Mammary microvascular endothelial cell (primary cell): ENCODE measurements at places on chromosomes 2 and 18. TPM values are rescaled to one million over a fixed set of nuclear protein-coding genes. Genes with fewer than 3 reads are reported as not detected.

MSTN gene
- total RNA-seq: 0.05 TPM in 1 of 2 replicates, not detected in the other

NEDD4L gene
- 67.0 and 77.1 TPM in 2 replicates for total RNA-seq

TMEM169 gene
- not detected in 2 replicates for total RNA-seq

MC2R gene
- not detected in 2 replicates for total RNA-seq

GPR45 gene
- total RNA-seq: not detected in 2 replicates

HNMT gene
- 1.4 and 5.5 TPM in 2 replicates for total RNA-seq

ANKRD23 gene
- total RNA-seq: 0.20 TPM in 1 of 2 replicates, not detected in the other

HAAO gene
- not detected in 2 replicates for total RNA-seq

POLR1B gene
- total RNA-seq: 13.2 and 13.7 TPM in 2 replicates

FKBP1B gene
- 15.6 and 21.6 TPM in 2 replicates for total RNA-seq

GNLY gene
- total RNA-seq: not detected in 2 replicates

EHD3 gene
- 4.4 and 5.4 TPM in 2 replicates for total RNA-seq

CNRIP1 gene
- total RNA-seq: 69.2 and 78.7 TPM in 2 replicates

RND3 gene
- 56.6 TPM in 2 replicates for total RNA-seq

PSMA8 gene
- total RNA-seq: not detected in 2 replicates

ATP6V1C2 gene
- total RNA-seq: 0.13 TPM in 1 of 2 replicates, not detected in the other

STAMBP gene
- 23.2 and 25.0 TPM in 2 replicates for total RNA-seq

PXDN gene
- 345 and 364 TPM in 2 replicates for total RNA-seq

CREG2 gene
- total RNA-seq: 0.27 TPM in 1 of 2 replicates, not detected in the other
